ENCODE measurements at places on chromosomes 7 and 10.

GRCh38 chr7:45089341-45089891, 647 bp upstream of the NACAD start:
- DNase-seq, result no peak

DNA sequence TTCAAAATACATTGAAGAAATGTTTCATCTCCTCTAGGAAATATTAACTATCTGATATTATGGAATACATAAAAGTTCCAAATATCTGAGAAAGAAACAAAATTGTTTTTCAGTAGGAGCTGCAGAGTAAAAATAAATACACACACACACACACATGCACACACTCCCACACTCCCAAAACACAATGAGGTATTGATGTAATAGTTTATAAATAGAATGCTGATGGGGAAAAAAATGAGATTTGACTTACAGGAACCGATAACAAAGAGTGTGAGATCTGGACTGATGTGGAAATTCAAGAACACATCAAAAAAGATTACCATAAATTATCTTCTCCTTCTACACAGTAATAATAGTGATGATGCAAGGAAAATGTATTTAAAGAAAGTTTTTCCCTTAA, 438.0 kb upstream of the CELF2 start:
- no peak for DNase-seq

- DNase-seq, result no peak
These were observed 61.3 kb downstream of the FOXL3 start for GRCh38 chr7:351256-351655.

DNA sequence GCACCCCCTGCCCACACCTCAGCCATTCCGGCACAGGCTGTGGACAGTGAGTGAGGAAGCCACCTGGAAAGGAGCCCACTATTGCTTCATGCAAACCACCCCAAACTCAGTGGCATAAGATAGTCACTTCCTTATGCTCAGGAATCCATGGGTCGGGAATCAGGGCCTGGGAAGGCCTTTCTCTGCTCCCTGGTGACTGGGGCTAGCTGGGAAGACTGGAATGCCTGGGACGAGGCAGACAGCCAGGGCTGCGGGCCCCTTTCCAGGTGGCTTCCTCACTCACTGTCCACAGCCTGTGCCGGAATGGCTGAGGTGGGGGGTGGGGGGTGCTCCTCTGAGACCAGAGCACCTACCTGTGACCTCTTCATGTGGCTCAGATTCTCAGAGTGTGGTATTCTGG, 74.1 kb upstream of the GRB10 start:
- no peak for DNase-seq

DNA sequence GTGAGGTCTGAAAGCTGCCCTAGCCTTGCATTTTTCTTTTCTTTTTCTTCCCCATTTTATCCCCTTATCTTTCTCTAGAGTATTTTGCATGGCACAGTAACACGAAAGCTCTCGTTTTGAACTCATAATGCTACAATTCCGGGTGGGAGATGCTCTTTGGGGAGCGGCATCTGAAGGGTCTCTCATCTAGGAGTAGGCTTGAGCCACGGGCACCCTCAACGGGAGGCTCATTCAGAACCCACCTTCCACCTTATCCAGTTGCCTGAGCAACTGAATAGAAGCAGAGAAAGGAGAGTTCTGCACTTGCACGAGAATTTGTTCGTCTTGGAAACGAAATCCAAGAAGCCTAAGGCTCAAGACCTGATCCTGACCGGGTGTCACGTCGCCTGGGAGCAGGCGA, 603.5 kb upstream of the FOXK1 start:
- DNase-seq, result no peak

DNA sequence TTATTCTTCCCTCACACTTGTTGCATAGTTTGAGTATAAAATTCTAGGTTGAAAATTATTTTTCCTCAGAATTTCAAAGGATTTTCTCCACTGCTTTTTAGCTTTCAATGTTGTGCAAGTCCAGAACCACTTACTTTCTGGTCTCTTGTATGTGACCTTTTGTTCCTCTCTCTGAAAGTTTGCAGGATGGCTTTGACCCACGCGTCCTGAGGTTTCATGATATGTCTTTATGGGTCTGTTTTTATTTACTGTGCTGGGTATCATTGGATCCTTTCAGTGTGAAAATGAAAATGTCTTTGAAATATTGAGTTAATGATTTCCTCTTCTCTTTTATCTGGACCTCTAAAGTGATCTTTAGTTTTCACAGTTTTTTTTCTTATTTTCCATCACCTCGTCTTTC, 38.5 kb downstream of the C1GALT1 start:
- DNase-seq, result no peak

DNA sequence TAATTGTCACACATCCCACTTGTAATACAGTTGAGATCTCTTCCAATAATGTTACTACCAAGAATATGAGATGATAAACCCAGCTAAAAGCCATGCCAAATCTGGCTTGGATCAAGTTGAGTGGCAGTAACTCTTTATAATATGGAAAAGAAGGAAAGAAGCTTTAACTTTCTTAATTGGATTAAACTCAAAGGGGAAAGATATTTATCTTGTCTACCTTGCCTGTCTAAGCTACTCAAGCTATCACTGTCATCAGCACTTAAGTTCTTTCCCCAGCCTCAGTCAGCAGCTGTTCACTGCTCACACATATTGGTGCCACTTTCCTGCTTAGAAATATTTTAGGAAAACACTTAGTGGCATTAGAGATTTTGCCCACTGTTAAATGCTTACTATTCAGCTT, 350.7 kb downstream of the IPMK start:
- no peak for DNase-seq

GRCh38 chr7:15783987-15784693, 97.7 kb upstream of the MEOX2 start:
- no peak for DNase-seq

DNA sequence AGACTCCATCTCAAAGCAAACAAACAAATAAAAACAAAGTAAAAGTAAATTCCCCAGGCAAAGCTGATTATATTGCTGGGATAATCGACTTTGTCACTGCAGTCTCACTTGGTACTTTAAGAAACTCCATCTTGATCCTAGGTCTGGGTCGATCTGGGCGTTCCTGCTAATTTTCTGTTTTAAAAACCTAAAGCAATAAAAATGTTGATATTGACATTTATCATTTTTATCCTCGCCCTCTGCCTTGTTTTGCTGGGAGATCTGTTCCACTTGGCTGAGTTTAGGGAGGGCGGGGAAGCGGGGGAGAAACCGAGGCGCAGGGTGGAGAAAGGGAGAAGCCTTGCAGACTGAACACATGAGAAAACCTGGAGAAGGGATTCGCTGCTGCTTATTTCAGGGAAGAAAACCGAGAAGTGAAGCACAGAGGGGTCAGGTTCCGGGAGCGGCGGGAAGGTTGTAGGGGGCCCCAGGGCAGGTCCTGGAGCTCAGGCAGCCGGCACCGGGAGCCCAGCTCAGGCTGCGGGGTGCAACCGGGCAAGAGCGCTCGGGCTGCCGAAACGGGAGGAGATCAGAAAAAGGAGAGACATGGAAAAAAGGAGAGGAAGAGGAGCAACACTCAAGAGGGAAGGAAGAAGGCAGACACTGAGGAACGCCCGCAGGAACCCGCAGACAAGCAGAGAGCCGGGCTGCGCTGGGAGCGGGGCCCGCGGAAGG, 27.3 kb upstream of the KMT2C start:
- DNase-seq, result no peak
